ENCODE measurements at places on chromosomes 6 and 20.

DNA sequence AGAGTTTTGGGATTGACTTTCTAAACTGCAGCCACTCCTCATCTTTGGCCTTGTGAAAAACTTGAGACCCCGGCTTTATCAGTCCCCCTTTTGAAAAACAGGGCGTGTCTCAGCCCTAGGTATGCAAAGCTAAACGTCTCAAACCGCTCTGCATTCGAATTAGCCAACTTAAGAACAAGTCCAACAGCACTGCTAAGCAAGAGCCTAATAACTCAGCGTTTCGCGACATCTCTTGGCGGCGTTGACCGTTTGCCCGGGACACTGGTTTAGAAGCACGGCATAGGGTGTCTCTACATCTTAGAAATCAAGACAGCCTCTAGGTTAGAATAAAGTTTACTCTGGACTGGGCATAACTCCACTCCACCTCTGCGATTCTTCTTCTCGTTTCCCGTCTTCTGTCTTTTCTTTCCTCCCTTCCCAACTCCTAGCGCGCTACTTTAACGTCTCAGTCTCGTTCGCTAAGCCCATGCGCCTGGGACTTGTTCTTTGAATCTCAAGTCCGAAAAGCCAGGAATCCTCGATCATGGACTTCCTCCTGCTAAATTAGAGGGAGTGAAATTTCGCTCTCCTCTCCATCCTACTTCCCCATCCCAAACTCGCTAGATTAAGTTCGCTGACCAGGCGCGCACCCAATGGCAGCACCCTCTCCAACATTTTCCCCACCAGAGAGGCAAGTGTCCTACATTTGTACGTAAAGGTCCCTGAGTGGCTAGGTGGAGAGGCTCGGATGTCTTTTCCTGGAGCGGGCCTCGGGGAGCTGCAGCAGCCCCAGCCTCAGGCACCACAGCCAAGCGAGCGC lies 10.5 kb upstream of the TFAP2A start:
- no peak for DNase-seq

DNA sequence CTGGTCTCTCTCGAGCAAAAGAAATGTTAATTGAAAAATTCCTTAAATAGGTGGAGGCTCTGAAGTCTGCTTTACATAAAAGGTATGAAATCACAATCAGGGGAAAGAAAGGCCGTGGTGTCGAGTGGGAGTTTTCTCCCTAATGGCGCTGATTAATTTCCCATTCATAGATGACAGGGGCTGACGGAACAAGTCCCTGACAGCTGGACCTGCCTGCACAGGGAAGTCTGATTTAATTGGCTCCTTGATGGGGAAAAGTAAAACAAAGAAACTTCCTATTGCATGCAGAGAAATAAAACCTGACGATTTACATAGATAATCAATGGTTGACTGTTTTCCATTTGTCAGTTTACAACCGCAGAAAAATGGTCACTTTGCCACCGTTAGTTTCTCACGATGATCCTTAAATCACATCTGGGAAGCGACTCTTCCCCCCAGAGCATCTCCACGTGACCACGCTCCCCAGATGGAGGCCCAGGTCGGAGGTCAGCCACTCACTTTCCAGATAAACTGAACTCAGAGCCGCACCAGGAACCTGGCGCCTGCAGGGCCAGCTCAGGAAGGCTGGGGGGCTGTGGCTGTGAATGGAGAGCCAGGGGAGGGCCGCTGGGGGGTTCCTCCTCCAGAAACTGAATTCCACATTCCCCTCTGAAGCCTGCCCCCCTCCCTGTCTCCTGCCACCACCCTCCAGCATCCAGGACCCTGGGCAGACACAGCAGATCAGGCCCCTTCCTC lies 55.3 kb downstream of the DLL1 start:
- no peak for DNase-seq

DNA sequence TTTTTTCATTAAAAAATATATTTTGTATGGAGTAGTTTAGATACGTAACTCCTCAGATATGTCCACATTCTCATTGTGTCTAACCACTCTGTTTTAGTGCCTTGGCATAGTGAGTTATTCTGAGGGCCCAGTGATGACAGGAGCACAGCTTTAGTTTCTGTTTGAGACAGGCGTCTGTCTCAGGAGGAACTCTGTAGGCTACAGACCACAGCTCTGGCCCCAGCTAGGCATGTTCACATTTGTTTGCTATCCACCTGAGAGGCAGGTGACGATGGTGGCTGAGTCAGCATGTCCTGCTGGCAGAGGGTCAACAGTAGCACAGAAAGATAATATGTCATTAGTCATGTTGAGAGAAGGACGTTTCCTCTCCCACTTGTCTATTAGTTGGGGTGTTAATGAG lies 16.3 kb downstream of the LRRC1 start:
- DNase-seq, result no peak

DNA sequence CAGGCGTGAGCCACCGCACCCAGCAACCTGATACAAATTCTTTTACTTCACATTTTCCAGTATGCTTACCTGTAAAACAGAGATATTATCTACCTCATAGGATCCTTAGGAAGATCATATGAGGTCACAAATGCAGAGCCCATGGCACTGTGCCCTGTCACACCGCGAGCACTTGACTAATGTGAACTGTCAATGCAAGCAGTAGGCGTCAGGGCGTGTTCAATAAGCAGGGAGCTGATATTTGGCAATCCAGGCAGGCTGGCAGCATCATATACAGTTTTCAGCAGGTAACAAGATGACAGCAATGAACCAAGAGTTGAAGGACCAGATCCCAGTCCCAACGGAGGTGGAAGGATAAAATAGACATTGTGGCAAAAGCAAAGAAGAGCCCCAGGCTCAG lies 14.6 kb upstream of the ARID1B start:
- no peak for DNase-seq

GRCh38 chr20:2108987-2109386 lies 7.4 kb downstream of the STK35 start:
- no peak for DNase-seq

GRCh38 chr6:150765067-150765764 lies 100.3 kb upstream of the MTHFD1L start:
- DNase-seq, result no peak

GRCh38 chr6:54971825-54972224 lies 125.3 kb downstream of the FAM83B start:
- no peak for DNase-seq

- DNase-seq, result no peak
Observed at GRCh38 chr6:108969776-108970175, 121.6 kb downstream of the ARMC2 start.

- no peak for DNase-seq
Observed at GRCh38 chr6:166720856-166721255, 93.8 kb upstream of the RPS6KA2 start.

GRCh38 chr6:132063738-132064137 lies 112.6 kb upstream of the CCN2 start:
- DNase-seq, result no peak

DNA sequence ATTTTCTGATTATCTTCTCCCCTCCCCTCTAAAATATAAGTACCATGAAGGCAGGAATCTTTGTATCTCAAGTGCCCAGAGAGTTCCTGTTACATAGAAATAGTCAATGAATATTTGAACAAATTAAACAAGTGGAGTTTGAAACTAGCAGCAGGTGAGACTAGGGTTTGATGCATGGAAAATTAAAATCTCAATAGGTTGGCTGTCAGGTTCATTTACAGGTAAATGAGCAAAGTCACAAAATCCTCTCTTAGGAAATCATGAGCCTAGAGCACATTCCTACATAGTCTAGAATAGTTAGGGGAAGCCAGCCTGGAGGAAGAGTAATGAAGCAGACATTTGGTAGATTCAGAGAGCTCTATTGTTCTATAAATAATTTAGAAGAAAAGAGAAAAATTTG lies 140.4 kb downstream of the HS3ST5 start:
- no peak for DNase-seq

- no peak for DNase-seq
Observed at GRCh38 chr6:93079061-93079460, 340.3 kb downstream of the EPHA7 start.

GRCh38 chr20:23180451-23180921 lies 94.4 kb upstream of the CD93 start:
- DNase-seq, result no peak

- no peak for DNase-seq
Observed at GRCh38 chr6:156916130-156916801, 139.1 kb downstream of the ARID1B start.

DNA sequence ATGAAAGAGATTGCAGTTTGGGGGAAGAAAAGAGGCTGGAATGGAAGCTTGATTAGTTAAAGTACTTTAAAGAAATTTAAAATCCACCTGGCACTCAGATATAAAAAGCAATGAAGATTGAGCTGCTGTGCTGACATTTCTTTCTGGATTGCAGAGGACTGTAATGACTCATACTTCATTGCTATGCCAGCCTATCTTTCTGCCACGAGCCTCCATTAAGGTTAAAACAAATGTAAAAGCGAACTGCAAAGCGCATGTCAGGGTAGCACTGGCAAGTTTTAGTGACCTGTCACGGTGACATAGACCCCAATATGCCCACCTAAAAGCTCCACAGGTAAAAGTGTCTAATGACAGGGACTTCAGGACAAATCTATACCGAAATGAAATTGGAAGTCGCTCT lies 449.6 kb downstream of the C6orf118 start:
- no peak for DNase-seq

DNA sequence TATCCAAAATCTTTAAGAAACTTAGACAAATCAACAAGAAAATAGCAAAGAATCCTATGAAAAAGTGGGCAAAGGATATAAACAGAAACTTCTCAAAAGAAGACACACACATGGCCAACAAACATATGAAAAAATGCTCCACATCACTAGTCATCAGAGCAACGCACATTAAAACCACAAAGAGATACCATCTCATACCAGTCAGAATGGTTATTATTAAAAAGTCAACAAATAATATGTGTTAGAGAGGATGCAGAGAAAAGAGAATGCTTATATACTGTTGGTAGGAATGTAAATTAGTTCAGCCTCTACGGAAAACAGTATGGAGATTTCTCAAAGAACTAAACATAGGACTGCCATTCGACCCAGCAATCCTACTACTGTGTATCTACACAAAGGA lies 212.0 kb upstream of the DTNBP1 start:
- no peak for DNase-seq

GRCh38 chr20:58026361-58026760 lies 202.1 kb downstream of the ANKRD60 start:
- no peak for DNase-seq

- DNase-seq, result no peak
Observed at GRCh38 chr20:25355011-25355595, 35.5 kb downstream of the ABHD12 start.

DNA sequence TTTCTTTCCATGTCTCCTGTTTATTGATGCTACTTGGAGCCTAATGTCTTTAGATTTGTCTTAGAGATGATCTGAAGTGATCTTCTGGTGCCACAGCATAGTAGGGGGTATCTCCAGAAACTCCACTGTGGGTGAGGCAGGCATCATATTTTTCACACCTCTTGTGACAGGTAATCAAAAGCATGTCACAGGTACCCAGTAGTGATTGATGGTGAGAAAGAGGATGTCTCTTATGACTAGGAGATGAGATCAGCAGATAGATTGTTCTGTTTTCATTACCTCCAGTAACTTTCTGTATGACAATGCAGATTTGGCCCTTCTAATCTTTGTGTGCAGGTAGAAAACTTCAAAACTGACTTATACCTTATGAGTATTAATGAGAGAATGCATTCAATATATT lies 13.5 kb downstream of the NCOA7 start:
- no peak for DNase-seq

GRCh38 chr6:155142168-155143028 lies 121.4 kb upstream of the CLDN20 start:
- DNase-seq, result no peak

GRCh38 chr6:149211046-149211571 lies 106.4 kb upstream of the TAB2 start:
- no peak for DNase-seq

- no peak for DNase-seq
Observed at GRCh38 chr6:11653028-11653583, 115.6 kb downstream of the TMEM170B start.

GRCh38 chr6:111427341-111428116 lies 55.5 kb downstream of the REV3L start:
- DNase-seq, result peak; percentile 28

GRCh38 chr6:146543940-146544615 lies 445 bp downstream of the RAB32 start:
- DNase-seq, result peak; percentile 12

DNA sequence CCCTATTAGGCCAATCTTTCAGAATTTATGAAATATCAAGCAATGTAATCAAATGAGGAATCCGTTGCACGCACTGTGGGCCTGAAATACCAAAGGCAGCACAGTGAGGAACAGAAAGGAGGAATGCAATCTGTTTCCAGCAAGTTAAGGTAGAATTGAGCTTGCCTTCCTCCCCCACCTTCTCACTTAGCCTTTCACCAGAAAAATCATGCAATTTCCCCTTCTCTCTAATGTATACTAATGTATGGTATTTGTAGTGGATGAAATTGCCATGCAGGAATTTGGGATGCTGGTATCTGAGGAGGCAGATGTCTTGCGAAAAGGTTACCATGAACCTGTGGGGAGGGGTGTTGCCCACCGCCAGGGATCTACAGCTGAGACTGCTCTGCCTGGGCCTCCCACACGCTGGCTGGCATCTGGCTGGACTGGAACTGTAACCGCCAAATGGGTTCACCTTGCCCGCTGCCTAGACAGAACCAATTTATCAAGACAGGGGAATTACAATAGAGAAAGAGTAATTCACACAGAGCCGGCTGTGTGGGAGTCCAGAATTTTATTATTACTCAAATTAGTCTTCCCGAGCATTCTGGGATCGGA lies 222.4 kb upstream of the MYLIP start:
- DNase-seq, result no peak

DNA sequence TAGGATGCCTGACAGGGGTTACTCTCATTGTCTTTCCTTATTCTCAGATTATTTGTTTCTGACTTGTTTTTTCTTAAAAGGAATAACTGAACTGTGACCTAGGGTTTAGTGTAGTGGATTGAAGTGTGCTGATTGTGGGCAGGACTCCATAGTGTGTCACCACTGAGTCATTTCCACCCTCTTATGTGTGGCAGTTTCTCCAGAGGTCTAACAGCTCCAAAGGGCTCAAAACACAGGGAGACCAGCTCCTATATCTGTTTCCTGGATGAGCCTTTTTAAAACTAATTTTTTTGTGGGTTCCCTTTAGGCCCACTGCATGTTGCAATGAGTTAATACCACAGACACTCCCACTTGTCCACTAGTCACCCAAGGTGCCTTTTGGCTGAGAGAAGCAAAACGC lies 951.1 kb upstream of the ADGRB3 start:
- no peak for DNase-seq

Data from hematopoietic multipotent progenitor cell treated with erythropoietin and hydrocortisone succinate and interleukin-3 and kit ligand, for 8 days (in vitro differentiated cells).